ENCODE measurements at places on chromosomes 1 and 21.
A peak's percentile ranks its signal among the peaks of the same experiment; 100 is the strongest.

DNA sequence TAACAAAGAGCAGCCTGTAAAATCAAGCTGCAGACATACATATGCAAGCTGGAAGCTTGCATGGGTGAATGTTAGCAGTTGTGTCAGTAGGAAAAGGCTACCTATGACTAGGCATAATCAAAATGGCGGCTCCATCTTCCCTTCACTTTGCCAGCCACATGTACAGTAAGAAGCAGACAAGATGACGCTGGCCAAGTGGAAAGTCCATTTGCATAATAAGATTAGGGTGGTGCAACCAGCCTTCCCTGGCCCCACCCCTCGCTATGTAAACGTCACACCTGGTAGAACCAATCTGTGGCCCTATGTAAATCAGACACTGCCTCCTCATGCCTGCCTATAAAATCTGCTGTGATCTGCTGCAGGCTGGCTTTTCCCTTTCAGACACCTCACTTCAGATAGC lies 171.9 kb upstream of the USP25 start:
- DNase-seq, result no peak

DNA sequence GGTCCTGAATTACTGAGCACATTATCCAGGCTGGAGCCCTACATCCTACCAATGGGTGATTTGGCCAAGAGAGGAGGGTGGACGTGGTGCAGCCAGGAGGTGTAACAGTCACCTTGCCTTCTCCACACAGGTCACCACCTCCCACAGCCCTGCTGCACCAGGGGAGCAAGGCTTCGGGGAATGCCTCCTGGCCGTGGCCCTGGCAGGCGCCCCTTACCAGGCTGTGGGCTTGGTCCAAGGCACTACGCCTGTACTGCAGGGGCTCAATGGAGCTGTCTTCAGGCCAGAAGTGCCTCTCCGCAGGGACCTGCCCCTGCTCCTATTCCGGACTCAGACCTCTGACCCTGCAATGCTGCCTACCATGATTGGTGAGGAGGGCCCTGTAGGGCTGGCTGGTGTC lies 26.0 kb downstream of the HMGCS2 start:
- no peak for DNase-seq

DNA sequence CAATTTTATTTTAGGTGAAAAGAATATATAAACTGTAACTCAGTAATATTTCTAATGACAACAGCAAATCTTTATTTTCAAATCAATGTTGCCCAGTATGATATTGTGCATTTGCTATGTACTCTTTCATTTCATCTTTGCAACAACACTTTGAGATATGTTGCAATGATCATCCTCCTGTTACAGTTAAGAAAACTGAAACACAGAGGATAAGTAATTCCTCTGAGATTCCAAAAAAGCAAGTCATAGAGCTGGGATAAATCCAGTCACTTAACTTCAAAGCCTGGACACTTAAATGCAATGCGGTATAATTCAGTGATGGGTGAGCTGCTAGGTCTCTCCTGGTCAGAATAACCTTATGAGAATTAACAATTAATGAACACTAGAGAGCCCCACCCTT lies 48.6 kb upstream of the EXO1 start:
- DNase-seq, result no peak

DNA sequence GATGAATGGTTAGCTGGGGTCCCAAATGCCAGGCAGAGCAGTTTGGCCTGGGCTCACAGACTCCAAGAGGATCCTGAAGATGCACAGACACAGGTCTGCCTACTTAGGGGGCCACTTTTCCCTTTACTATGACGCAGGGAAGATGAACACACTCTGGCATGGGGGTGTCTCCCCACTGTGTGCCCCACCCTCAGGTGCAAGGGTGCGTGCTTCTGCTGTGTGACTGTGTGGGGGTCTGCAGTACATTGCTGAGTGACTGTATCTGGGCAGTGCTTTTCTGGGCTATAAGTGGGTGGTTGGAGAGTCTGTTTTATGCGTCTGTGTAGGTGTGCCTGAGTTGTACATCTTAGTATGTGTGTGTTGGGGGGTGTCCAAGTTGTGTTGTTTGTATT lies 3.8 kb downstream of the NR0B2 start:
- no peak for DNase-seq

GRCh38 chr1:145959957-145960467 lies 2.2 kb upstream of the LIX1L start:
- no peak for DNase-seq

- no peak for DNase-seq
Measured at GRCh38 chr1:20693623-20694022, 24.2 kb downstream of the KIF17 start.

GRCh38 chr1:45718289-45718688 lies 30.3 kb downstream of the TMEM69 start:
- DNase-seq, result no peak

DNA sequence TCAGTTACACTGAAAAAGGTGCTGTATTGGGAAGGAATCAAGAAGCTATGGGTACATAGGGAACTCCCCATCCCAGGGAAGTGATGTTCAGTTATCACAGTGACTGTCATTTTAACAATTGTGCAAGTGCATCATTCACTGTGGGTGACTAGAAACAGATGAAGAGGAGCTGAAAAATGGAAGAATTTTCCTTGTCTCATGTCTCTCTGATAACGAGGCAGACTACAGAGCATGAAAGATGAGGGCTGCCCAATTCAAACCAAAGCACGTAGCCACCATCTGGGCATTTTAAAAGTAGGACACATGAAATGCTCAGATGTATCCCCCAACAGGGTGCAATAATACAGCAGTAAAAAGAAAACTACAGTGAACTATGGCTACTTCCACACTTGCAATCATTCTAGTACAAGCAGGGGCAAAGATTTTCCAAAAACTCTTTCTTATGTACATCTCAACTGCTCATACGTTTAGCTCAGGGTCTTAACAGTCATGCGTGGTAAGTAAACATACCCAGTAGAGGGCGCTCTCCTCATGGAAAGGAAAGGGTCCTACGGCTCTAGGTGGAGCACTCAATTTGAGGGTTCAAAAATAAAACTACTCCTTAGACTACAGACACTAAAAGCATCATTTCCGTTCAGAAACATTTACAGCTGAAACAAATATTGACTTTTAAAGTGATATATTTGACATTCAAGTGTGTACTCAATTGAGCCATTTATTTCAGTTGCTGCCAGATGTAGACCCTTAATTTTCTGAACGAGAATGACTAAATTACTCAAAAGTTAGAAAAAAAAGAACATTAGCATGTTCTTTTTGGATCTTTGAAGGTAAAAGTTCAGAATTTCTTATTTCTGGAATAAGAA lies 143.2 kb downstream of the KCTD3 start:
- DNase-seq, result peak; percentile 65

DNA sequence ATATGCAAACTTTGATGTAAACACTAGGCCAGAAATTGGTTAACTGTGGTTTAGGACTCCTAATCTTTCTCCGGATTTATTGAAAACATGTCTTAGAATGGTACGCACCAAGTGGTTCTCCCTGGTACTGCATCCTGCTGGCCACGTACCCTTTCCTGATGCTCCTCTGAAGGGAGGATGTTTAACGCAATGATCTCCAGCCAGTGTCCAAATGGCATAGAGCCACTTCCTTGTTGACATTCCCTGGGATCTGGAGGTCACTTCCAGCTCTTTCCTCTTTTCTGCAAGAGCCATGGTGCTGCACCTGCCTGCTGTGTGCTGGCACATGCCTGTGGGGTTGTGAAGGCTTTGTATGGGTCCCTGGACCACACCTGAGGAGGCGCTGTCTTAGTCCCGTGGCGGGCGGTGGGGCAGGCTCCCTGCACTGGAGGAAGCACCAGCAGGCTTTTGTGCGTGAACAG lies 53.9 kb downstream of the GALNT2 start:
- DNase-seq, result peak; percentile 44

GRCh38 chr1:243731974-243732625 lies 117.9 kb downstream of the AKT3 start:
- DNase-seq, result no peak

- no peak for DNase-seq
Measured at GRCh38 chr1:99608058-99608457, 37.9 kb upstream of the PALMD start.

Measured in fibroblast of pulmonary artery (primary cell).